ENCODE measurements at places on chromosomes 7 and 10.

DNA sequence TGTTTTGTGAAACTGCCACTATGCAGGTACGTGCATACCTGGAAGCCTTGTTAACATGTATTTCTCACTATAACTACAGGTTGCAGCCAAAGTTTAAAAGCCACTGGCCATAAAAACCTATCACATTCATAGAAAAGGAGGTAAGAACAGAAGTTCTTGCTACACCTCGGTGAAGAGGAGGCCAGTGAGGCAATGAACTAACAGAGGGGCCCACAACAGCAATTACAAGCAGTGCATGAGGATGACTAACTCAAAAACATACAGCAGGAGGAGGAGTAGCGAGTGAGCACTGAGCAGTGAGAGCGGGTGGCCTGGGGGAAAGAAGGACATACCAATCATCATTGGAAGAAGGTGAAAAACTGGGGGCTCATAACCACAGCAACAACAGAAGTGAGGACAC is 51.6 kb downstream of the NUDCD3 start:
- no peak for DNase-seq

DNA sequence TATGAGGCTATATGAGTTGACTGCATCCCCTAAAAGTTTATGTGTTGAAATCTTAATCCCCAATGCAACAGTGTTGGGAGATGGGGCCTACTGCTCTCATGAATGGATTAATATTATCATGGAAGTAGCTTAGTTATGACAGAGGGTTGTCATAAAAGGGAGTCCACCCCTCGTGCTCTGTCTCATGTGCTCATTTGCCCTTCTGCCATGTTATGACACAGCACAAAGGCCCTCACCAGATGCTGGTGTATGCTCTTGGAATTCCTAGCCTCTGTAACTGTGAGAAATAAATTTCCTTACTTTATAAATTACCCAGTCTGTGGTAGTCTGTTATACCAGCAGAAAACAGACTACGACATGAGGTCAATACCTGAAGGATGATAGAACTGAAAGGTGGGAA is 17.6 kb upstream of the PANK1 start:
- no peak for DNase-seq

DNA sequence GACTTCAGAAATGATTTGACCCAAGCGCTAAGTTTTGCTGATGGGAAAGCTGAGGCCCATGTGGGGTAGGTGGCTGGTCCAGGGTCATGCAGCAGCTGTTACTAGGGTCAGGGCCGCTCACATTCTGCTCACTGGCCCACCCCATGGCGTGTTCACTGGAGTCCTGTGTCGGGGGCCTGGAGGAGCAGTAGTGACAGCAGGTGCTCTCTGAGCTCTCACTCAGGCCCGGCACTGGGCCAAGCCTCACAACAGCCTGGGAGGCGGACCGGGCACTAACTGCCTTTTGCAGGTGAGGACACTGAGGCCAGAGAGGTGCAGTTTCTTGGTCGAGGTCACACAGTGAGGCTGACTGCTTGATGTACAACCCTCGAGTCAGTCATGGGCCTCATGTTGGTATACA is 82.7 kb downstream of the GLRX3 start:
- no peak for DNase-seq

DNA sequence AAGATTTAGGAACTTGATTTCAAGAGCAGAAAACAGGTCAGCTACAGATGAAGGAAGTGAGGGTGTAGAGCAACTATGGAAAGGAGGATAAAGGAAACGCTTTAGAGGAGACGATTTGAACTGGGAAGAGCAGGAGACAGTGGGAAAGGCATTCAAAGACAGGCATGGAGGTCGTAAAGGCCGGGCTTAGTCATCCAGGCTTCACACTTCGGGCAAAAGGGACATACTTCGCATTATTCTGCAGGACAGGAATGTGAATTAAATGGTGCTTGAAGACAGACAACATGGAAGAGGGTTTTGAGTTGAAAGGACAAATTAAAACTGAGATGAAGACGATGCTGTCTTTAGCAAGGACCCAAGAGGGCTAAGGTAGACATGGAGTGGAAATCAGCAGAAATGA is 8.1 kb downstream of the FAM171A1 start:
- DNase-seq, result no peak

- DNase-seq, result no peak
These were observed 3.1 kb downstream of the SLK start for GRCh38 chr10:103969857-103970627.

DNA sequence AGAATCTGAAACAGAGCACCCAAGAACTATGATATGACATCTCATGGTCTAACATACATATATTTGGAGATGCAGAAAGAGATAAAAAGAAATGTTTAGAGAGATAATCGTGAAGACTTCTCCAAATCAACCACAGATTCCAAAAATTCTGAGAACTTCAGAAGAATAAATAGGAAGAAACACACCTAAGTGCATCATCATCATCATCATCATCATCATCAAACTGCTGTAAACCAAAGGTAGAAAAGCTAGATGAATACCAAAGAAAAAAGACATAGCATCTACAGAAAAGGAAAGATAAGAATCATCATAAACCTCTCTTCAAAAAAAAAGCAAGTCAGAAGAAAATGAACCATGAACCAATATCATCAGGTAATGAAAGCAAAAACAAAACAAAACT is 124.2 kb downstream of the PPP1R3A start:
- no peak for DNase-seq

DNA sequence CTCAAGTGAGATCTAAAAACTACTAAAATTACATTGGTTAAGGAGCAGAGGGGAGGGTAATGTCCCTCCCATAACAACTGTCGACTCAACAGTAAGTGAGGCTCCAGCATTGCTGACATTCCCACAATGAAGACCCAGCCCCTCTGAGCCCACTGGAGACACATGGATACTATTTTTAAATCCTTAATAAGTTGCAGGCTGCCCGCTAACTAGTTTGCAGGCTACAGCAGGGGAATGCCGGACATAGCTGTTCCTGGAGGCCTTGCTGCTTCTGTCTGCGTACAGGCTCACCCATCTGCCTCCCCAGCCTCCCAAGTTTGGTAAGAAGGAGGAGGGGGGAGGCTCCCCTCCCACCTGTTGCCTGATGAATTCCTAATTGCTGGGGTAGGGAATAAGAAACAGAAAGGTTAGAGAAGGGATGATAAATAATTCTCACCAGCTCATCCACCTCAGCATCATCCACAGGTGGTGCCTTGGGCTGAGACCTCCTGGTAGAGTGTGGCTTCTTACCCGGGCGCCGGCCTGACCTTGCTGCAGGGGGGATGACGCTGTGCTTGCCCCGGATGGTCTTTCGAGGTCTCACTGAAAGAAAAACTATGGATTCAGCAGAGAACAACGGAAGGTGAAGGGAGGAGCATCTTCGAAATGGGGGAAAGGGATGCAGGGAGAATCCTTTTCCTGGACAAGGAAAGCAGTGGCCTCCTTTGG is 10.1 kb downstream of the FZD9 start:
- no peak for DNase-seq

DNA sequence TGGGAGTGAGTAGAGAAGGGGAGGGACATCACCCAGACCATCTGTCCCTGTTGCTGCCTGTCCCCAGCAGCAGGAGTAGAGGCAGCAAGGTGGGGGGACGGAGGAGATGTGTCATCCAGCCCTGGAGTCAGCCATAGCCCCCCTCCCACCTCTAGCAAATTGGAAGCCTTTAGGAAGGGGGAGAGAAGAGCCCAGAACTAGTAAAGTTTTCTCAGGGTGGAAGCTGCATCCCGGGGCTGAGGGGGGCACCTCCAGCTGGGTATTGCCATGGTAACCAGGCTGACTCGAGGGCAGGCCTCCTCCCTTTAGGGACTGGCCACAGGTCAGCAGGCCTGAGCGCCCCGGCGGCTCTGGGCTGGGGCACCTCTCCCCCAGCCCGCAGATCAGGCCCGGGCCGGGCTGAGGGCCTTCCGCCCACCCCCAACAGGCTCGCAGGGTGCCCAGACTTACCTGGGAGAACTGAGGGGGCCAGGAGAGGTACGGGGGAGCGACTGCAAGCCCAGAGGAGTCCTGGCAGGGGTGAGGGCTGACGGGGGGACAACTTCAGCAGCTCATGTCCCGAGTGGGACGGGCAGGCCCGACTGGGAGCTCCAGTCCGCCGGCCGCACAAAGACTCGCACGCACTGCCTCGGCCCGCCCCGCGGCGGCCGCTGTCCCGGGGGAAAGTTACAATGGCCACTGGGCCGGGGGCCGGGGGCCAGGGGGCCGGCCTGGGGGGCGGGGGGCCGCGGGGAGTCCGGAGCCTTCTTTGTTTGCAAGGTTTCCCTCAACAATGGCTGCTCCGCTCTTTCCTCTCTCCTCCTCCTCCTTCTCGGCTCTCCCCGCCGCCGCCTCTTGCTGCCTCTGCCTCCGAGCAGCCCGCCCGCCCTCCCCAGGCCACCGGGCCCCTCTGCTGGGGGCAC is 6.0 kb downstream of the LDB1 start:
- DNase-seq, result no peak

- DNase-seq, result no peak
These were observed 263.3 kb downstream of the TNS3 start for GRCh38 chr7:47318395-47319182.

DNA sequence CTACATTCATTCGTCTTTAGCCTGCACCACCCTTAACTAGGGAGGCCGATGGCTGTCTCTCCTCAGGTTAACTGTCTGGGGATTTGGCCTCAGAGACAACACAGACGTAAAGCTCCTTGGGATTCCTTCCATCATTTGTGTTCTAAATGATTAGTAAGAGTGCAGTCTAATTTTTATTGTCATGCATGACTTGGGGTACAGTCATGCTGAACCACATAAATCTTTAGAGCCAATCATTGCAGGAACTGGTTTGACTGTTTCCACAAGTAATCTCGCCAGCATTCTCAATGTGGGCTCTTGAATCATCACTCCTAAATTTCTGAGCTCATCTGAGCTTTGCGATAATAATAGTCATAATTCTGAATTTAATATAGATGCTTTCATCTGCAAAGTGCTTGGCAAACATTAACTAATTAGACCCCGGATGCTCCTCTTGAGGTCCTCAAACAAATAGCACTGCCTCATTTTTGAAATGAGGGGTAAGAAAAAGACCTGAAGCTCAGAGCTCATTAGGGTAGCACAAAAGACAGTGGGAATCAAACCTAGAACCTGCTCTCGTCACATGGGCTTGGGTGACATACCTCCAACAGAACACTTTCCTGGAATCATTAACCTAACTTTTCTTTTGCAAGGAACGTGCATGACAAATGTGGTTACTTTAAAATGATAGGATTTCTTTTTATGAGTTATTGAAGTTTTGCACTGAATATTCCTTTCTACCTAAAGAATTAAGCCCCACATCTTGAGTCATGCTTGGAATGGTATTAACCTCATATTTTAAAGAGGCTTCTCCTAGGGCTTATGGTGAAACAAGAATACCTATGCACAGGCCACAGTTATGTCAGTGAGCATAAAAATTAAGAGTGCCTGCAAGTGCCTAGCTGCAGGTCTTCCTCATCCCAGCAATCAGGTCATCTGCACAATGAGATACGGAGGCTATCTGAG is 118.9 kb upstream of the NRP1 start:
- DNase-seq, result no peak

DNA sequence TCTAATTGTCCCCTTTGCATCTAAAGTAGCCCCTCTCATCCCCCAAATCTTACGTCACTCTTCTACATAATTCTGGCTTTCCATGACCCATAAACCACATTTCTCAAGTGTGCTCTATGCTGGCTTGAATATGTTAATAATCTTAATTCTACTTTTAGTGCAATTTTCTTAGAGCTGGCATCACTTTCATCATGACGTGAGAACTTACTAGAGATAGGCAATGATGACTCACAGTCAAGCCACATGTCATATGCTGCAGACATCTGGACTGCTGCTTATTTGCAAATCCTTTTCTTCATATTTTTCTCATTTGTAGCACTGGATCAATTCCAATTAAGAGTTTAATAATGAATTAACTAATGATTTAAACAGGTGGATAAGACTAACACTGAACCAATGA is 260.7 kb upstream of the PRKCQ start:
- DNase-seq, result no peak

Measured in HL-60 (cell line).